ENCODE measurements at places on chromosomes 1 and 21.

DNA sequence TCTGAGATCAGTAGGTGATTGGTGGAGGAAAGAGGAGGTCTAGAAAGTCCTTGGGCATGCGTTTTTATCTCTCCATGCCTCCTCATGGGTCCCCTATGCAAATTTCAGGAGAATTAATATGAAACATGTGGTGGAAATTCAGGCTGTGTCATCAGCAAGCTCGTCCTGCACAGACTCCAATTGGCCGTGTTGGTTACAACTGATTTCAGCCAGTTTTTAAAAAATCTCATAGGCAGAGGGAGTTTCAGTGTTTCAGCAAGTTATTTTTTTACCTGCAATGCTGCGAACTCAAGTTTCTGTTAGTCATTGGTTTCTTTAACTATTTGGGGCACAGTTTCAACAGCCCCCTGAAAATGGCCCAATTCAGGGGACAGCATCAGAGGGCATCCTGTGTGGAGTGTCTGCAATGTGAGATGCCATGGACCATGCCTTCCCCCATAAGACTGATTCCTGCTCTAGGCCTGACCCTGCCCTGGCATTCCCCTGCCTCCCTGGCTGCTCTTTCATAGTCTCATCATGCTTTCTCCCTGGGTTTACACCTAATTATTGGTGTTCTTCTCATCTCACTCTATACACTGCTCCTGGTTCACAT is 59.9 kb downstream of the C1orf198 start:
- DNase-seq = no peak

DNA sequence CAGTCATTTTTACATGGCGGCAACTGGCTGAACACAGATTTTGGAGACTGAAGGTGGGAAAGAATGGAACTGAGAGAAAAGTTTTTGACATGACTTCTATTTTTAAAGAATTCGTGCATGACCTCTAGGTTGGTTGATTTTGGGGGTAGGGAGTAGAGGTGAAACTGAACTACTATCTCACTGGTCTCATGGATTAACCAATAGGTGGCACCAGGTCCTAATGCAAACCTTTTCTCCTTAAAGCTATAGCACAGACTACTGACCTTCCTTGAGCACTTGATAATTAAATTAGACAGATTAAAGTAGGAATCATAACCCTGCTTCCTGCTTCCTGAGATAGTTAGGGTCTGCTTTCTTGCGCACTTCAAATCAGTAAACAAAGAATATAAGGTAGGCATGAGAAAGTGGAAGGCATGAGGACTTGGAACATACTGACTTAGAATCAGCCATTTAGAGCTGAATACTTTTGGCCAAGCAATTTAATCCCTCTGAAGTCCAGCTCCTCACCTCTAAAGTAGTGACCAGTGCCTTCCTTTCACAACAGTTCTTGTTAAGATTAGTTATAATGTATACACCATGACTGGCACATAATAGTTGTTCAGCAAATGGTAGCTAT is 206.0 kb downstream of the CENPF start:
- peak; percentile 51 for DNase-seq

- no peak for DNase-seq
Observed at GRCh38 chr1:163472651-163473248, 151.0 kb downstream of the NUF2 start.

GRCh38 chr1:54567961-54568360 is 19.9 kb downstream of the ACOT11 start:
- peak; percentile 64 for DNase-seq

- peak; percentile 65 for DNase-seq
Observed at GRCh38 chr1:227945891-227946623, 1.7 kb downstream of the WNT9A start.

GRCh38 chr1:229561141-229561540 is 2.6 kb upstream of the ABCB10 start:
- no peak for DNase-seq

GRCh38 chr1:80427881-80428280 is 1372.9 kb upstream of the ADGRL2 start:
- no peak for DNase-seq

GRCh38 chr1:57118948-57119603 is 153.3 kb upstream of the C8B start:
- DNase-seq = no peak

GRCh38 chr1:55323760-55324159 is 108.6 kb upstream of the USP24 start:
- DNase-seq = no peak

DNA sequence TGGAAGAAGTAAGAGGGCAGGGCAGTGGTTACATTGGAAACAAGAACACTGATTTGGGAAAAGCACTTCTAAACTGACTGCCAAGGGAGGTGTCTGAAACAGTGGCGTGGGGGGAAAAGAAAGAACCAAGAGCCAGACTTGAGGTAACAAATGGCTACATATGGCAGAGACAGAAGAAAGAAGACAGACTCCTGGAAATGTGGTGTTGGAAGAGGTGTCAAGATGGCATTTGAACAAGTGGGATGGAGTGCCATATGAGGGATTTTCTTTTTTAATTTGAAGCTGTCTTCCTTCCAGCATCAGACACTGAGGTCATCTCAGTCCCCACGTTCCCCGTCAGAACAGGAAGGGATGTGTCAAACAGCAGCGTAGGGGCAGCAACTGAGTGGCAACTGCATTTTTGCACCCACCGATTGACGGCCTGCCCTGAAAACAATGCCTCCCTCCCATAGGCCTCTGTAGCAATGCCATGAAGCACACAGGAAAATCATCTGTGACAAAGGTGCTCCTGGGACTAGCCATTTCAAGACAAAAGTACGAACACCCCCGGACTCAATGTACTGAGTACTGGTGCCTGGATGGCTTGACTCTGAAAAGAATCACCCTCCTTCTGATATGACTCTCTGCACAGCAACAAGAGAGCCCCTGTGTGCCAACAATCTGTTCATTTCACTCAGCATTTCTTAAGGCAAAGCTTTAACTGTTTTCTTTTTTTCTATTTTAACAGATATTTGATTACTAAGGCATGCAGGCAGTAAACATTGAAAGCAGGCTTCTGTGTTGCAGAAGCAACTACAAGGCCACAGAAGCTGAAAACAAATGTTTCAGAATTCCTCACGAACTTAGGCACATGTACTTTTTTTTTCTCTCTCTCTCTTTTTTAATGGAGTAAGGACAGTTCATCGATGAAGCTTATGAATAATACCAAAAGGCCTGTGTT is 37.0 kb downstream of the LPAR3 start:
- DNase-seq = peak; percentile 26

DNA sequence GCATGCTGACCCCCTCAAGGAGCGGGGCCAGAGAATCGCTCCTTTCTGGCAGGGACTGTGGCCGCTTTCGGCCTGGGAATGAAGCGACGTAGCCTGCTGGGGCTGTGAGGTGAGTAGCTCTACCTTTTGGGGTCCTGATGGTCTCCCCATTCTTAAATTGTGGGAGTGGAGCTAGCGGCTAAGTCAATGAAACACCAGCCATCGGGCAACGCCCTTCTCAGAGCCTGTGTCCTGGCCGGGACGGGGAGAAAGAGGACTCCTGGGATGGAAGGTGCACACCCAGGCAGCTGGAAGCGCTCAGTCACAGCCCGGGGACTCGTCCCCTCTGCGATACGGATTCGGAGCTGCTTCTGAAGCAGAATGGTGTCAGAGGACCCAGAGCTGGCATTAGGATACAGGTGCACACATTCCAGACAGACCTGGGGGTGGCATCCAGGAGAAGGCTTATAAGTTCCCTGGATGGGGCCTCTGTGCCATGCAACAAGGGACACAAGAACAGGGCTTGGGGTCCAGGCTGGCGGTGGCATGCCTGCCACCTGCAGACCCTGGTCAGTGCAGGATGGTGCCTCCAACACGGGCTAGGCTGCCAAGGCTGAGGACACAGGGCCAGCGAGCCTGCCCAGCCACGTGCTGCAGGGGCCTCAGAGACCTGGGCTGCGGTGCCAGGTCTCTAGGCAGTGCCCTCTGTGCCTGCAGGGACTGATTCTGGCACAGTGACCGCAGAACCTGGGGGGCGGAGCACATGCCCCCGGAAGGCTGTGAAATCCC is 945 bp upstream of the WNT9A start:
- DNase-seq = no peak

- no peak for DNase-seq
Observed at GRCh38 chr1:233060461-233060994, 110.1 kb downstream of the NTPCR start.

DNA sequence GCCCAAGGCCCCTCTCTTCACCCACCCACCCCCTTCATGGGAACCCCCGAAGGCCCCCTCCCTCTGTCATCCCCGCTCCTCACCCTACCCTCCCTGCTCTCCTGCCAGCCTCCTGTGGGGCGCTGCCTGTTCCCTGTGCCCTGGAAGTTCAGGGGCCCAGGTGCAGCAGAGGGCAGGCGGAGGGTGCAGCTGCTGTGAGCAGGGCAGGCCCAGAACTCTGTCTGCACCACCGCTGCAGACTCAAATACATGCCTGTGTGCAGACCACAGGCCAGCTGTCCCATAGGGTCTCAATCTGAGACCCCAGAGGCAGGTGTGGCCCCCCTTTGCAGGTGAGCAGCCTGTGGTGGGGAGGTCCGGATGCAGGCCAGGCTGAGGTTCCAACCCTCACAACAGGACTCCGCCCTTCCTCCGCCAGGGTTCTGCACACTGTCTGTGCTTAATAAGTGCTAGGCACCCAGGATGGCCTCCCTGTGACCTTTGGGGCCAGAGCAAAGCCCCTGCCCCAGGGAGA is 62.5 kb downstream of the WNT9A start:
- no peak for DNase-seq

DNA sequence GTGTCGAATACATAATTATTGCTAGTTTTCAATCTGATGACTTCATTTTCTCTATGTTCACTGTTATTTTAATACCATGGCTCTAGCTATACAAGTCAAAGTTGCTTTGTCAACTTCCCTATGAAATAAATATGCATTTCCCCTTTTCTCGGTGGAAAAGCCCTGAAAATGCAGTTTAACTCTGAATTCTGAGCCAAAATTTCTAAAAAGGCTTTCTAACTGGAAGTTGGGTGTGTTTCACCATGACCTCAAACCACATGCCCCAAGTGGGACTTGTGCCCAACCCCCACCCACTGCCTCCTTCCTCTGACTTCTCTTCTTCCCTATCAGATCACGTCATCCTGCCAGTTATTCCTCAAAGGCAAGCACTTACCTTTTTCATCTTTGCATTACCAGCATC is 8.9 kb downstream of the MKNK1 start:
- DNase-seq = no peak

DNA sequence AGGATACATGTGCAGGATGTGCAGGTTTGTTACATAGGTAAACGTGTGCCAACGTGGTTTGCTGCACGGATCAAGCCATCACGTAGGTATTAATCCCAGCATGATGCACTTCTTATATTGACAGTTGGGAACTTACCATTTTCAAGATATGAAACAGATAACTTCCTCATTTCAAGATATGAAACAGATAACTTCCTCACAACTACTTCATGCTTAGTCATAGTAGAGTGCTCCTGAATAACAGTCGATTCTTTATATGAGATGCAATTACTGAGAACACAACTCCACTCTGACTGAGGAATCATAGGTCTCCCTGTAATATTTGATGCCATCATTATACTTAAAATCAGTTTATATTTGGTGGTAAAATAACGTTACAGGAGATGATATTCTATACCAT is 1124.3 kb downstream of the AMY1C start:
- no peak for DNase-seq

GRCh38 chr21:34517491-34518245 is 5.7 kb upstream of the KCNE1 start:
- DNase-seq = no peak

DNA sequence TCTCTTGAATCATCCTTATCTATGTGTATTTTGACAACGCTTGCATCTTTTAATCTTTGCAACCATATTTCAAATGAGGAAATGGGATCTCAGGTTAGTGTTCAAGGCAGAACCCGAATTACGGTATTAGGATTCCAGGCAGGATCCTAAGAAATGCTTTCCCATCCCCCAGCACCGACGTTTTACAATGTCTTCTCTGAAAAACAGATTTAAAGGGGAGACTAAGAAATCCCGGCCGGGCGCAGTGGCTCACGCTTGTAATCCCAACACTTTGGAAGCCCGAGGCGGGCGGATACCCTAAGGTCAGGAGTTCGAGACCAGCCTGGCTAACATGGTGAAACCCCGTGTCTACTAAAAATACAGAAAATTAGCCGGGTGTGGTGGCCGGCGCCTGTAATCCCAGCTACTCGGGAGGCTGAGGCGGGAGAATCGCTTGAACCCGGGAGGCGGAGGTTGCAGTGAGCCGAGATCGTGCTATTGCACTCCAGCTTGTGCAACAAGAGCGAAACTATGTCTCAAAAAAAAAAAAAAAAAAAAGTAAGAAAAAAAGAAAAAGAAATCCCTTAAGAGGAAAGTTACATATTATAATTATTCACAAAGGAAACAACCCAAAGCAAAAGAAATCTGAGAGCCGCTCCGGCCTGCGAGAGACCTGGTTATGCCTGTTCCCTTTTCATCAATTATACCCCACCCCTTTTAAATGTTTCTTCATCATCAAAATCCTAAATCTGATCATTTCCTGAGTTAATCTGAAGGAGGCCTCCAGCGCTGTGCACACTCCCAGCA is 801 bp upstream of the GORAB start:
- peak; percentile 63 for DNase-seq

- DNase-seq = no peak
Observed at GRCh38 chr1:108708691-108709660, 3.7 kb upstream of the FNDC7 start.

GRCh38 chr1:27571439-27572018 is 32.4 kb downstream of the AHDC1 start:
- no peak for DNase-seq

DNA sequence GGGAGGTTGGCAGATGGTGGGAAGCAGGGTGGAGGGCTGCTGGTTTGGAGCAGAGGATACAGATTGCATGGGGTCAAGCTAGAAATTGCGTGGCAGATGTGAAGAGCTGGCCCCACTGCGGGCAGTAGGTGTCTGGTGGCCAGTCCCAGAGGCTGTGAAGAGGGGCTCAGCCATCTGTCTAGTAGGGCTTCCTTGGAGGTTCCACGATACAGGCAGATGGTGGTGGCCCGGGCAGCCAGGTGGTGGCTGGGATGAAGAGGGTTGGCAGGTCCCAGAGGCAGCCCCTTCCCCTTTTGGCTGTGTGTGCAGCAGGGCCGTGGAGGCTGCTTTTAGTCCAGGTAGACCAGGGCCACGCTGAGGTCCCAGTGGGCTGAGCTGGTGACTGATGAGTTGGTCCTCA is 16.6 kb downstream of the PSEN2 start:
- DNase-seq = no peak

DNA sequence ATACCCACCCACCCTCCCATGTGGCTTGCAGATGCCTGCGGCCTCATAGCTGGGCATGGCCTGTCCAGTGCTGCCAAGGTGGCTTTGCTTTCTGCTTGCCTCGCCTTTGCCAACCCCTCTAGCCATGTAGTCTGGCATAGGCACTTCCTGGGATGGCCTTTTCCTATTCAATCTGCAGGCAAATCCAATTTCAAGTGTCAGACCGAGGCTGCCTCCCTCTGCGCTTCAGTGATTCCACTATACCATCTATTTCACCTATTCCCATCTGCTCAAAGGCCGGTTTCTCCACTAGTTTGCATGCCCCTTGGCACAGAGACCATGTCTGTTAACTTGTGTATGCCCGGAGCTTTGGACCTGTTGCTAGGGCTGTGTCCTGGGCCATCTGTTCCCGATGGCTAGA is 3.8 kb upstream of the ZBTB21 start:
- no peak for DNase-seq

GRCh38 chr1:22349362-22350043 is 102.1 kb upstream of the ZBTB40 start:
- no peak for DNase-seq
